ENCODE measurements at places on chromosomes 4 and X. TPM values are rescaled to one million over a fixed set of nuclear protein-coding genes. Genes with fewer than 3 reads are reported as not detected.
A peak's percentile ranks its signal among the peaks of the same experiment; 100 is the strongest.

DNA sequence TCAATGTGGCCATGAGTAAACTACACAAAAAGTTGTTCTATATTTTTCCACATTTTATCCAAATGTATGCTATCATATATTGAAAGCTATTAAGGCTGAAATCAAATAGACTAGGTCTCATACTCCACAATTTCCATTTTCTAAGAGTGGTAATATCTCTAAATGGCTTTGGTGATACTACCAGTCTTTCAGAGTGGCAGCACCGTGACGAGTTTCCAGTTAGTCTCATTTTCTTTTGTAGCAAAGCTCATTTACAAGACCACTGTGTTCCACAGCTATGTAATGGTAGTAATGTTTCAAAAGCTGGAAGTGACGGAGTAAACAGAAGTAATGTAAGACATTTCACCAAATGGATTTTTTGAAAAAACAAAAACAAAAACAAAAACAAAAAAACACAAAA lies 228.2 kb downstream of the PPP3CA start:
- no peak for DNase-seq

DNA sequence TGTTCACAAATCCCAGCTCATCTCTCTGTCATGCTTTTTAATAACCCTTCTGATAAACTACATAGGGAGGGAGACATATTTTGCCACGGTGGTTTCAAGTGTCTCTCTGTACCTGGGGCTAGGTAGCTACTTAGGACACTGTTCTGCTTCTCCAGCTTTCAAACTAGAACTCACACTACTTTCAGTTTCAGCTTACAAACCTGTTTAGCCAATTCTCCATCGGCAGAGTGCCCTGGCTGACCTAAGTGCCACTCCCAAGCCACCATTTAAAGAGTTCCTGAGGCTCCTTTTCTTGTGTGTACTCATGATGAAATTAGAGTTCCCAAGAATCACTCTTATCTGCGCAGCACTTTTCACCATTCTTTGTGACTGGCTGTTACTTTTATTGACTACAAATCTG lies 899.2 kb downstream of the FAT4 start:
- DNase-seq: no peak

DNA sequence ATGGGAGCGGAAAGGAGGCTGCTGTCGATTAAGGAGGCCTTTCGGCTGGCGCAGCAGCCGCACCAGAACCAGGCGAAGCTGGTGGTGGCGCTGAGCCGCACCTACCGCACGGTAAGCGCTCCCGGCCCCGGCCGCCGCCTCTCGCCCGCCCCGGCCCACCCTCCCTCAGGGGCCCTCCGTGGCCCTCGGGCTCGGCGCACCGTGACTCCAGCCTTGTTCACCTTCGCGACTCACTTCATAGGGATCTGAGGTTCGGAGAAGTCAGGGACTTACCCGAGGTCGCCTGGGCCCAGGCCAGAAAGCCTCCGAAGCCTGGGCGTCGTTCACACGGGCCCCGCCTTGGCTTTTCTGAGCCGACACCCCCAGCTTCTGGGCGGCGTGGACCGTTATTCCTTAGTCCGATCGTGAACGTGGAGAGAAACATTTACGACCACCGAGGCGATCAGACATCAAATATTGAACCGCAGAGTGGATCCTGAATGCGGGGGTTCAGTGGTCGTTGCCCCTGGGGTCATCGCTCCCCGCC lies 362 bp downstream of the NCAPG start:
- no peak for DNase-seq

GRCh38 chrX:132664273-132664672 lies 175.4 kb upstream of the MBNL3 start:
- no peak for DNase-seq

DNA sequence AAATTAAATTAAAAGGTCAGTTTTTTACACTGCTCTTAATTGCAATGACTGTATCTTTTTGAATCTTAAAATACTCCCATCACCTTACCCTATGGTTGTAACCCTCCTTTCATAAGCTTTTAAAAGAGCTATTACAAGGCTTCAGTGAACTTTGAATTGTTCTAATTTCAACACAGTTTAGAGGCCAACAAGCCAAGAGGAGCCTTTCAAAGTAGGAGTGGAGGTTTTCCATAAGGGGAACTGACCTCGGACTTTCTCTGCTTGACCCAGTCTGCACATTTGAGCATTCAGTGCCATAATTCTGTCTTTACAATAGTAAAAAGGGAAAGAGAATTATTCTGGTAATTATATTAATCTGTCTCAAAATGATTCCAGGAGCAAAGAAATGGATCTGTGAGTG lies 98.9 kb downstream of the PARM1 start:
- no peak for DNase-seq

DNA sequence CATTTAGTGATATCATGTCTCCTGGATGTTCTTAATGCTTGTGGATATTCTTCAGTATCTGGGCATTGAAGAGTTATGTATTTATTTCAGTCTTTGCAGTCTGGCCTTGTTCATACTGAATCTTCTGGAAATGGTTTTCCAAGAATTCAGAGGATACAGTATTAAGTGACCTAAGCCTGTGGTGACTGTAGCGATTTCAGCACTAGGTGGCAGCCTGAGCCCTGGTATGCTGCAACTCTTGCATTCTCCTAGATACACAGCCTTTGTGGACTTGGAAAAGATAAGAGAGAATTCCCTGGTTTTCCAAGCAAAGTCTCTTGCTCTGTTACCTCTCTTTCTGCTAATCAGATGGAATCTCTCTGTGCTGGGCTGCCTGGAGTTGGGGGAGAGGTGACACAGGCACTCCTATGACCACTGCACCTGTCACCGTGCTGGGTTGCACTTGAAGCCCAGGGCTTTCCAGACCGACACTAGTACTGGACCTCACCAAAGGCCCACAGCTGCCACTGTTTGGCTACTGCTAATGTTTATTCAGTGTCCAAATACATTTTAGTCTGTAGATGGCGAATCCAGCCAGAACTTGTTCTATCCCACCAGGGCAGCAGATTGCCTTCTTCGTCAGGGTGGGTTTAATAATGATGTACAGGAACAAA lies 19.3 kb upstream of the SPIN2A start:
- no peak for DNase-seq

GRCh38 chr4:15232366-15233263 lies 195.2 kb upstream of the C1QTNF7 start:
- DNase-seq: no peak

DNA sequence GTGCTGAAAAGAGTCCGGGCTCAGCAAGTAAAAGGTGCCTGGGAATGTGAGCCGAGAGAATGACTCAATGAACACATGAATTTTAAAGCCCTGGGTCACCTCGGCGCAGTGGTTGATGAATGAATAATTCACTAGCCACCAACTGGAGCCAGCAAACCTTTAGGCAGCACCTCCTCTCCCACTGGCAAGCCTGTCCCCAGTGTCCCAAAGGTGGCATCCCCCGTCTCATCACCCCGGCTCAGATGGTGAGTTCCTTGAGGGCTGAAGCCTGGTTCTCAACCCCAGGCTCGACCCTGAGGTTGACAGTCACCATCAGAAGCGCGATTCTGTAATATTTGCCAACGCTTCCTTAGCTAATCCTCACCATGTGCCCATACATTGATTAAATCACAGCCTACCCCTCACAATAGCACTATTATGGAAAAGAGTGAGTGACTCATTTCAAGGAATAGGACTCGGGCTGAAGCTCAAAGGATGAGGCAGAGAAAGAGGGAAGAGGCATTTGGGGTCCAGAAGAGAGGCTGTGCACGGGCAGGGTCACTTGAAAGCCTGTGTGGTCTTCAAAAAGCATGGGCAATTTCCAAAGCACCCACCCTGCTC lies 2.7 kb upstream of the CCNQ start:
- DNase-seq: peak; percentile 63

- peak; percentile 84 for DNase-seq
Measured at GRCh38 chr4:119113033-119113655, 22.5 kb upstream of the MYOZ2 start.

DNA sequence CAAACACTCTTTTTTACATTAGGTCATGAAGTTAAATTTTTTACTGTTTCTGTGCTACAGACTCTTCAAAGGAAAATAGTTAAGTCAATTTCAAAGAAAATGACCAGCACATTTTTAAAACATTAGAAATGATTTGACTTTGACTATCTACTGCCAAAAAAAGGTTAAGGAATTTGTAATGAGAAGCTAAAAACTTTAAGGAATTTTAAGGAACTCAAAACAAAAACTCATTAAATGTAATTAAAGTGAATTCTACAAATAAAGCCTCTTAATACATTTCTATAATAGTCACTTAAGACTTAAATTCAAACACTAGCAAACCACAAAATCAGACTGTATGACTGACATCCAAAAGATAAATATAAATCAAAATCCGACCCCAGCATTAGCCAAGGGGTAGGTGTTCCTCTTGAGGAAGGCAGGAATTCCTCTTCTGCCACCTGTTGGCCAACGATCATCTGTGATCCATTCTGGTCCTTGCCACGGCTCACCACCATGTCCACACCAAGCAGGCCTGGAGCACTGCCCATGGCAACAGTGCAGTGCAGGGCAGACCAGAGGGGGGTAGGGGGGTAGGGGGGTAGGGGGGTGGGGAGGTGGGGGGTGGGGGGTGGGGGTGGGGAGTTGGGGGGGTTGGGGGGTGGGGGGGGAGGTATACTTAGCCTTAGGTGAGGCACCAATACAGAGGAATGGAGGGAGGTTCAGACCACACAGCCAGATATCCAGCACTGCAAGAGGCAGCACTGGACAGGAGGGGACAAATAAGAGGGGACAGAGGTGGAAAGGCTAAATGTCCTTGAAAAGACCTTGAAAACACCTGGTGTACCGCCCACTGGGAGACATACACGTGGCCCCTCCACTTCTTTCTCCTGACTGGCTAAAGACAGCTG lies 287.4 kb downstream of the CHIC1 start:
- peak; percentile 57 for DNase-seq

DNA sequence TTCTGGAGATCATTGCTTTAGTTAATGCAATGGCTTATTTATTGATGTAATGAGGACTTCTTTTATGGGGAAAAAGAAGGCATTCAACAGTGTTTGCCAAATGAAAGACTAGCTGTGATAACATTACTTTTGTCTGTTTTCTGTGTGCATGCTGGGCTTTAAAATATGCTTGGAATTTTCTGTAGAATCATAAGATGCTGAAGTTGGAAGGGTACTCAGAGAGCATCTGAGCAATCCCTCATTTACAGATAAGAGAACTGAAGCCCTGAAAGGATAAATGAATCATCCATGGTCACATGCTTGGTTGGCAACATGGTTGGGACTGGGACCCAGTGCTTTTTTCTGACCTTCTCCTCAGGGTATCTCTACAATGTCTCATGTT lies 31.4 kb upstream of the PITX2 start:
- peak; percentile 26 for DNase-seq

EPHA5 gene
- total RNA-seq: 0.59 TPM

ALG13 gene
- 61.9 TPM for total RNA-seq

NUP62CL gene
- not detected for total RNA-seq

LGI2 gene
- under 0.01 TPM for total RNA-seq

CLTRN gene
- total RNA-seq: 0.29 TPM

RAP1GDS1 gene
- total RNA-seq: 62.8 TPM

Measured in osteoblast (primary cell).